ENCODE measurements at places on chromosomes 12 and 14.

DNA sequence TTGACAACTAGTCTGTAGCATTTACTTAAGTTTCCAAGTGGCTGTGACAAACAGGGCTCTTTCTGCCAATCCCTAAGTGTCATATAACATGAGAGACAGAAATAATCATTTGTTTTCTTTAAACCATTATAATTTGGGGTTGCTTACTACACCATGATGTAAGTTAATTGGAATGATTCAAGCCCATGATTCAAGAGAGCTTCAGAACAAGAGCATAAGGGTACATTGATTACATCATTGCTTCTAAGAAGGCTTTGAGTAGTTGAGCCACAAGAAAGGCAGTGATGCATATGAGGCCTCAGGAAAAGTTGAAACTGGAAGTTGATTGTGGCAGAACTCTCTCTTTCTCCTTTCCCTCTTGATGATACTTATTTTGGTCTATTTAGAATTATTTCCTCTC lies 444.0 kb downstream of the CCER1 start:
- no peak for DNase-seq

GRCh38 chr12:118302053-118302452 lies 70.7 kb downstream of the TAOK3 start:
- no peak for DNase-seq

GRCh38 chr12:81176796-81177195 lies 98.9 kb downstream of the ACSS3 start:
- DNase-seq: no peak

GRCh38 chr12:116076399-116076798 lies 201.1 kb downstream of the MED13L start:
- no peak for DNase-seq

- DNase-seq: no peak
These were observed 38.9 kb upstream of the FUT8 start for GRCh38 chr14:65373671-65374039.
